ENCODE measurements at places on chromosomes 4 and X. TPM values are rescaled to one million over a fixed set of nuclear protein-coding genes. Genes with fewer than 3 reads are reported as not detected.

Gene PRRG3
- 0.05 TPM for total RNA-seq

GRCh38 chrX:51779306-51779705 lies 36.1 kb downstream of the GSPT2 start:
- no peak for DNase-seq

DNA sequence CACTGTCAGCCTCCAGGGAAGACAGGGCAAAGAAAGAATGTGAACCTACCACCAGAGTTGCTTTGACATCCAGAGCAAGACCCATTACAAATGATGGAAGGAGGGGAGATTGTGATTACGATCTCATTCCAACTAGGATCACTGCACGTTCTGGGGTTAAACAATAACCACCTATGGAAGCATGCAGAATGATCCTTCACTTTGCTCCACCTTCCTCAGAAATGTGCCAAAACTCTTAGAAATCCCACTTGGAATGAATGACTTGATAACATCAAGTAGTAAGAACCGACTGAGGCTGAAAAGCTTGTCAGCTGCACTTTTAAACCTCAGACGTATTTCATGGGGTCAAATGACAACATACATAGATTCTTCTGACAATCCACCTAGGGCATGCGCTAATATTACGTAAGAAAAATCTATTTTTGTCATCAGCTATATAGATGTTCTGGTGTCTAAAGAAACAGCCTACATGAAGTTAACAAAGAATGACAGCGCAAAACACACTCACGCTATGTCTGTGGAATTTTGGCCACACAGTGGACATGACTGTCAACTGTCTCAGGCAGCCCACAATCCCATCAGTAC lies 3.5 kb upstream of the STS start:
- no peak for DNase-seq

DNA sequence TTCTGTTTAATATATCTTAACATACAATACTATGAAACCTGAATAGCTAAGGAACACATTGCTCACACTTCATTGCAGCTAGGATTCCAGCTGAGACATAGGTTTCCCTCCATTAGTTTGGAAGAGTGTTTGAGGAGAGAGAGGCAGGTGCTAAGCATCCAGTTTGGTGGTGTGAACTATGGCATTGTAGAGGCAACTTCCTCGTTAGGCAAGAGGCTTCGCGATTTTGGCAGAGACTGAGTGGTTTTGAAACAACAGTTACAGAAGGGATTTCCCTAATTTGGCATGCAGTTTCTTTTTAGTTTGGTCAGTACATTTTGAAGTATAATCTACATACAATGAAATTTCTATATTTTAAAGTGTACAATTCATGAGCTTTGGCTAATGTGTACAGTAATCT lies 117.1 kb upstream of the BMP3 start:
- DNase-seq: no peak

DNA sequence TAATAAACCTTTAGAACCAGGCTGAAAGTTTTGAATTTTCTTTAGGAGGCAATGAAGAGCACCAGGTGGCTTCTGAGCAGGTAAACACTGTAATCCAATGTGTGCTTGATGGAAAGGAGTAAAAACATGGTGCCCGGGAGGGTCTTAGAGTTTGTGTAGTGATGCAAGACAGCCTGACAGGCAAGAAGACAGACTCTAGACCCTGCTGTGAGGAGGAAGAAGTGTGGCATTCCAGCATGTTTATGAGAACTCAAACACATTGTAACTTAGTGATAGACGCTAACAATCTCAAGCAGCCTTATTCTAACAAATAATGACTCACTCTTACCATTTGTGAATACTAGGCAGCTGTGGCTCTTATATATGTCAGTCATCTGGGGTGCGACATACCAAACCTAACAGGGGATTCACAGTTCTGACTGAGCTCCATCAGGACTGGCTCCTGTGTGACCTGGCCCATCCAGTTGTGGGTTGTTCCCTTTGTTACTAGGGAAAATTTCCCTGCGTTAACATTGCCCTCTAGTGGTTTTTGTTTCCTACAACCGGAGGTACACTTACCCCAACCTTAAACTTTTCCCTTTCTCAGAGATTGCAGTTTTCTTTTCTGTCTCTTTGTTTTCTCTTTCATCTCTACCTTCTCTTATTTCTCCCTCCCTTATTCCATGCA lies 53.8 kb downstream of the VSIG4 start:
- no peak for DNase-seq

DNA sequence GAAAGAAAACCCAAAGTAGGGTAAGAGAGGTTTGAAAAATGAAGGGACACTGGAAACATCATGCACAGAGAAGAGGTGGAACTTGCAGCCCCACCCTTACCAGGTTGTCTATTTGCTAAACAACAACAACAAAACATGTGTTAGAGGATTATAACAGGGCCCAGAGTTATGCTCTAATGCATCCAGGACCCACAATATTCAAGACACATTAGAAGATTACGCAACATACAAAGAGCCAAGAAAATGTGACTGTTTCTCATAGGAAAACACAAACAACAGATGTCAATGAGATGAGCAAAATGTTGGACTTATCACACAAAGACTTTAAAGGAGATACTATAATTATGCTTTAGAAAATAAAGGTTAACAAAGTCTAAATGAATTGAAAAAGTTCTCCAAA lies 128.5 kb downstream of the LRBA start:
- DNase-seq: no peak

Gene CLDN22
- total RNA-seq: not detected

Gene GRIA2
- total RNA-seq: not detected

- no peak for DNase-seq
Measured at GRCh38 chrX:20545538-20545937, 278.8 kb upstream of the RPS6KA3 start.

Gene HMX1
- not detected for total RNA-seq

GRCh38 chr4:53963781-53964180 lies 100.6 kb downstream of the CHIC2 start:
- no peak for DNase-seq

Gene PFKFB1
- 19.2 TPM for total RNA-seq

DNA sequence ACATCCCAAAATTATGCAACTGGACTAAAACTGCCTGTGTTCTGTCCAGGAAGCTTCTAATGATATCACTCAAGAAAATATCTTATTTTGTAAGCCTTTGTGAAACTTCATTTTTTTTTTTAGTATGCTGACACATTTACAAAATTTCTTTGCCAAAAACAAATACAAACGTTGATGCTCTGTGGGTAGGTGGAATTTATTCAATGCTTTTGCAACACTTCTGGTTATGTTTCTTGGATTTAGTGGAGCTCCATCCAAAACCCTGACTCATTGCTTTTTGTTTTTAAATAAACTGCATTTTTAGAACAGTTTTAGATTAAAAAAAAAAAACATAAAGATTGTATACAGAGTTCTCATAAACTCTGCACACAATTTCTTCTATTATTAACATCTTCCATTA lies 250.9 kb upstream of the MAOA start:
- no peak for DNase-seq

Gene AMOT
- total RNA-seq: 1.5 TPM

GRCh38 chrX:108221301-108221864 lies 129.8 kb downstream of the ATG4A start:
- DNase-seq: no peak

- no peak for DNase-seq
Measured at GRCh38 chr4:55386840-55387239, 8.9 kb upstream of the TMEM165 start.

GRCh38 chrX:38500866-38501265 lies 60.5 kb upstream of the TSPAN7 start:
- DNase-seq: no peak

Gene CENPVL2
- total RNA-seq: not detected

Gene USP26
- not detected for total RNA-seq

DNA sequence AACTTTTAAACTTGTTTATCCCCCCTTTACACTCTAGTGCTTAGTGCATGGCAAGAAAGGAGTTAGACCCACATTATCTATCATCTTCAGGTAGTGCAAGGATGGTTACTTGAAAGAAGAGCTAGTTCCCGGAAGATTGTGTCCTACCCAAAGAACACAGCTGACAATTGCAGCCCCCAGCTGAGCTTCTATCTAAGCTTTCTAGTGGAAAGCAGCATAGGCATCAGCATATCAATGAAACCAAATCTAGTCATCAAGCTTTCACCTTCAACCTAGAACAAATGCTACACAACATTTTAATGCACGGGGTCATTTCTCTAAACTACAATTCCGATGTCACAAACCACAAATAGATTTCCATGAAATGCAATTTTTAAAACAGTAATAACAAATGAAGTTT lies 88.9 kb upstream of the TFDP3 start:
- DNase-seq: no peak

Gene HAND2
- 2.1 TPM for total RNA-seq

Gene MAGIX
- 6.9 TPM for total RNA-seq

DNA sequence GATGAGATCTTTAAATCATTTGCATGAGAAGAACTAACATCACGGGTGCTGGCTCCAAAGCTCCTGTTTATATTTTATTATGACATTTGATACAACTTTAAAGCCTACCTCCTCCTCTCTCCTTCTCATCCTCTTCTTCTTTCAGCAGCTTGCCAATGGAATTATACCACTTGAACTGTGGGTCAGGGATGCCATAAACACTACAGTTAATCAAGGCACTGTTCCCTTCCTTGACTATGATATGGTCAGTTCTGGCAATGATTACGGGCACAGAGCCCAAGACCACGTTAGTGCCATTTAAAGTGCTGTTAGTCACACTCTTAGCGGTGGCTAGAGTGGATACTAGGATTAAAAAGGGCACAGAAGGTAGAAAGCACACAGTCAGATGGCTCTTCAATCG lies 20.7 kb downstream of the MFAP3L start:
- no peak for DNase-seq

All from liver (tissue), 10 donors.